ENCODE measurements at places on chromosomes 6 and 20.

- no peak for DNase-seq
Measured at GRCh38 chr6:11043378-11043960, 636 bp downstream of the ELOVL2 start.

DNA sequence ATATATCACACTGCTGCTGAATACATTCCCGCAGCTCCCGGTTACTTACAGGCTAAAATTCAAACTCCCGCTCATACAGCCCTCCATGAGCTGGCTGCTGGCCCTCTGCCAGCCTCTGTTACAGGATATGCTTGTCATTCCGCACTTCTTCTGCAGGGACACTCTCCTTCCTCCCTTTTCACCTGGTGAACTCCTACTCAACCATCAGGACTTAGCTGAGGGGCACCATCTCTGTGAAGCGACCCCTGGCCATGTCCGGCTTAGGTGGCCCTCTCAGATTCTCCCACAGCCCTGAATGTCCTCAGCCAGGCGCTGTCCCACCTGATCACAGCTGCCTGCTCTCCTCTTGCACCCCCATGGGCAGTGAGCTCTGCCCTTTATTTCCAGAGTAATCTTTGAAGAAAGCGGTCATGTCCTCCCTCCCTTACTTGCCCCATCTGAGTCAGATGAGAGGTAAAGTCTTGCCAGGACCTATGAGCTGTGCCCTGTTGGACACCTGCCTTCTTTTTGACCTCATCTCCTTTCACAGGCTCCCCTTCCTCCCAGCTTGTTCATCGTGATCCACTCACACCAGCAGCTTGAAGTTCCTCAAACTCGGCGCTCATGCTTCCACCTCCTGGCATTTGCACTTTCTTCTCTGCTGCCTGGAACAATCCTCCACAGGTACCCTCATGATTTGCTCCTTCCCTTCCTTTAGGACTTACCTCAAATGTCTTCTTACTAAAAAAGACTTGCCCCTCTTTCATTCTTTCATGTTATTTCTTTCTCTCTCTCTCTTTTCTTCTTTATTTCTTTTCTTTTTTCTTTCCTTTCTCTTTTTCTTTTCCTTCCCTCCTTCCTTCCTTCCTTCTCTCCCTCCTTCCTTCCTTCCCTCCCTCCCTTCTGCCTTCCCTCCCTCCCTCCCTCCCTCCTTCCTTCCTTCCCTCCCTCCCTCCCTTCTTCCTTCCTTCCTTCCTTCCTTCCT is 5.6 kb downstream of the CYP24A1 start:
- no peak for DNase-seq

GRCh38 chr6:148448369-148449012 is 105.9 kb downstream of the SASH1 start:
- peak; percentile 71 for DNase-seq

- no peak for DNase-seq
Measured at GRCh38 chr6:134015719-134016557, 36.5 kb downstream of the SLC2A12 start.

DNA sequence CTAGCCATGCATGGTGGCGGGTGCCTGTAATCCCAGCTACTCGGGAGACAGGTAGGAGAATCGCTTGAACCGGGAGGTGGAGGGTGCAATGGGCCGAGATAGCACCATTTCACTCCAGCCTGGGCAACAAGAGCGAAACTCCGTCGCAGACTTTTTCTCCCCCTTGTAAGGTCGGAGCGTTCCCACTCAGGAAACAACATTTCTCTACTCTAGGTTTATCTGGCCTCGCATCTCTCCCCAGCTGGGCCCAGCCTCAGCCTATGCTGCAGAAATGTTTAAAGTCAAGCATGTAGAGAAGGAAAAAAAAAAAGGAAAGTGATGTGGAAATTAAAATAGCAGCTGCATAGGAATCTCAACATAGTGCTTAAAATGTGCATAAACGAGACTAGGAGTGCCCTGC is 172.3 kb downstream of the TRIM27 start:
- no peak for DNase-seq
